ENCODE measurements at places on chromosomes 11 and 22. TPM values are rescaled to one million over a fixed set of nuclear protein-coding genes. Genes with fewer than 3 reads are reported as not detected.

DNA sequence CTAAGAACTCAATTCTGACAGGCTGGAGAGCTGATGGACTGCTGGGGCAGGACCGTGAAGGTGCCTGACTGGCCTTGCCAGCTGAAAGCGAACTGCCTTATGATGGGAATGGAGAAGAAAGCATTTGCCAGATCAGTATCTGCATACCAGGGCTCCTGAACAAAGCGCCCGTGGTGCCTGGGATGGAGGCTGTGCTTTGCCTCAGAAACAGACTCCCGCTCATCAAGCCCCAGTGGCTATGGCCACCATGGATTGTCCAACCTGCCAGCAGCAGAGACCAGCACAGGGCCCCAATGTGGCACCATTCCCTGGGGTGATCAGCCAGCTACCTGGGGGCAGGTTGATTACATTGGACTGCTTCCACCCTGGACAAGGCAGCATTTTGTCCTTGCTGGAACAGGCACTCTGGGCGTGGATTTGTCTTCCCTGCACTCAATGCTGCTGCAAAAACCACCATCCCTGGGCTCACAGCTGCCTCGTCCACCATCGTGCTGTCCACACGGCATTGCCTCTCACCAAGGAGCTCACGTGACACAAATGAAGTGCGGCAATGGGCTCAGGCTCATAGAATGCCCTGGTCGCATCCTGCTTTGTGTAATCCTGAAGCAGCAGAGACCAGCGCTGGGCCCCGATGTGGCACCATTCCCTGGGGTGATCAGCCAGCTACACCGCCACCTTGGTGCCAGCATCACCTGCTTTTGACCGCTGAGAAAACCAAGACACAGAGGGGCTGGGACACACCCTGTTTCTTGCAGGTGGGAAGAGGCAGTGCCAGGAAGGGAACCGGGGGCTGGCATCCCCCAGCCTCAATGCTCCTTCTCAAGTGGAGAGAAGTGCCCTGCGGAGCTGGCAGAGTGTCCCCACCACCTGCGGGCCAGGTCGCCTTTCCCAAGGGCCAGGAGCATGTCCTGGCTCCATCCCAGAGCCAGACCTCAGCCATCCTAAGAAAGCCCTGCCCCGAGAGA is 1367.5 kb downstream of the BRD1 start:
- no peak for DNase-seq

DNA sequence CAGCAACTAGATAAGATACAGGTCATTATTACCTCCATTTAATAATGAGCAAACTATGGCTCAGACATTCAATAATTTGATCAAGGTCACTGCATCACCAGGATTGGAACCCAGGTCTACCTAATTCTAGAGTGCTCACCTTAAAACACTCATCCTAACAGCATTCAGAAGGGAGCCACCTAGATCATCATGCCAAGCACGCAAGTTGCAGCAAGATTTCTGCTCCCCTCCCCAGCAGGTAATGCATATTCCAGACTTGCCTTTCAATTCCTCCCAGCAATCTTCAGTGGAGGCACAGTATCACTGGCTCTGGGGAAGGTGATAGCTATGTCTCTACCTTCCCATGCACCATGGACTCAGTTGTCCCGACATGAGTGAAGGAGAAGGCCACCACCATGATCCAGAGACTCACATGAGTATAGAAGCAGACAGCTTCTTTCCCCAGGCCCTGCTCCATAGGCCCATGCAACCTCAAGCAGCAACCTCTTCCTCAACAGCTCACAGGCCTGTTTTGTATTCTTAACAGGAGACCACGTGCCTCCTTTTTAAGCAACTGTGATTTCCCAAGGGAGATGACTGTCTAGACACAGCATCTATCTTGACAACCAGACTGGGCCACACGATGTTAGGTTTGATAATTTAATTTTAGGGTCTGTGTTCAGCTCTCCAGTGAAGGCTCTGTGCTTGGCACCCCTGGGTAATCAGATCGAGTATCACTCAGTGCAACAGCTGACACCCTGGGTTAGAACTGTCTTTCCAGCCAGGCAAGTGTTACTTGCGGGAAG is 36.4 kb downstream of the RAB30 start:
- DNase-seq = no peak

Gene OR51B6
- total RNA-seq = not detected

Gene KCNK4
- not detected for total RNA-seq

DNA sequence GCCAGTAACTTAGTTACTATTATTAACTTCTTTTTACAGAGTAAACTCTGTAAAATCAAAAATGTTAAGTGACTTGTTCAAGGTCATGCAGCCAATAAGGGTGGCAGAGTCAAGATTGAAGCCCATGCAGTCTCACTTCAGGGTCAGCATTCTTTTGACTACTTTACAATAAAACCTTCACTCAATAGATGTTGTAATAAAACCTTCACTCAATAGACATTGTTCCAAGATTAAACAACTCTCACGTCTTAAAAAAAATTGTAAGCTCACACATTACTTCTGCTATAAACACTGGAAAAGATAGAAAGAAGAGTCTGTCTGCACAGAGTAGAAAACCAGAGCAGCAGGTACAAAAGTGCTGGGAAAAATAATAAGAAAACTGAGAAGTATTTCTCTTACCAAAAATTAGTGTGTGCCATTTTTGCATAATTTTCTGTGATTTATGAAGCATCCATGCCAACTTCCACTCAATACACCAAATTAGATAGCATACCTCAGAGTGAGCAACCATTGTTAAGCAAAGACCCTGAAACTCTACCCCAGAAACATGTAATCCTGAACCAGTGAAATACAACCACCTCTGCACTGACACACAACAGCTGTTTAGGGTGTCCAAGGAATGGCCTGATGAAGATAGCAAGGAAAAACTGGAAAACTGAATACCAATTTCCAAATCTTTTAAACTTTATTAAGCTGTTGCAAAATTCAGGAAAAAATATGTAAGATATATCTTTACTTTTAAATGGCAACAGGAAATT is 4.9 kb upstream of the SOX6 start:
- no peak for DNase-seq

Measured in Peyer's patch (tissue), 4 donors.